ENCODE measurements at places on chromosomes 3 and 15.

DNA sequence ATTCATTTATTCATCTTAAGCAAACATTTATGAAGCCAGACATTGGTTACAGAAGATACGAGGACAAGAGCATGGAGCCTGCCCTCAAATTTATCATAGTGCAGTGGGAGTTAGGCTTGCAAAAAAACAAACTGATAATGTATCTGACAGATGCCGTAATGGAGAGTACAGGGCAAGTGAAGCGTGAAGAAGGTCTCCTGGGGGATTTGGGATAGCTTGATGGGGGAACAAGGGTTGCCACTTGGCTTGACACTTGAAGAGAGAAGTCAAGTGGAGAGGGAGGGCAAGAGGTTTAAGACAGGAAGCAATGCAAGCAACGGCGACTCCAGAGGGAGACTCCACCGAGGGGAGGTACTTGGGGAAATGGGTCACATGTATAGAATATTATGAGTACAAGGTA, 129.3 kb downstream of the SSR3 start:
- DNase-seq = no peak

- DNase-seq = peak; percentile 53
Observed at GRCh38 chr3:48232734-48233133, 8.2 kb upstream of the ZNF589 start.

DNA sequence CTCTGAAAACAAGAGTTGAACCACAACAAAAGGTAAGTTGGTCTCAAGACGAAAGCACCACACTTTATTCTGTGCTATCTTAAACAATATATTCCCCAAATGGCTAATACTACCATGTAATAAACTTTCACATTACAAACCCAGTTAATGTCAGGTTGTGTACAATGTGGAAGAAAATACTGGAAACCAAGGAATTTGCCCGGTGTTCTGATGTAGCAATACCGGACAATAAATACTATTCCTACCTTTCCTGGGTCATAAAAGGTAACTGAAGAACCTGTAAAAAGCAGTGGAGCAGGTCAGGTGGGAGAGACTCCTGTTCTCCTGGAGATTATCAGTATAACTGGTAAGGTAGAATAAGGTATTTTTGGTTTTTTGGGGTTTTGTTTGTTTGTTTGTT, 3.9 kb downstream of the CFAP44 start:
- no peak for DNase-seq

GRCh38 chr3:127461286-127461910, 129.1 kb downstream of the TPRA1 start:
- no peak for DNase-seq

DNA sequence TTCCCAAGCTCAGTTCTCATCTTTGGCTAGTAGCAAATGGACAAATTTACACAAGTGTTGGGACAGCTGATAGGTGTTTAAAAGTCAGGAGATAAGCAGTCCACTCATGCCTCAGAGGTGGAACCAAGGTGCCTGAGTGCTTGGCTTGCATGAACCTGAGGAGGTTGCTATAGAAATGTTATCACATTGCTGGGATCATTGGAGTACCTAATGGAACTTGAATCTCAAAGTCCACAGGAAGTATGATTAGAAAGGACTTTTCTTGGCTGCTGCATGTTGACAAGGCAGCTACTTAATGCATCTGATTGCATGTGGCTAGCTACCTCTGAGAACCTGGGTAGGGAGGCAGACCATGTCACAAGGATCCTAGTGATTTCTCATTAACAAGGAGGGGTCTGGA, 39.5 kb upstream of the C3orf80 start:
- no peak for DNase-seq

GRCh38 chr3:147937341-147937740, 528.2 kb downstream of the ZIC1 start:
- no peak for DNase-seq

GRCh38 chr3:197750858-197751737, 1.4 kb downstream of the FYTTD1 start:
- no peak for DNase-seq

GRCh38 chr3:4687167-4687566, 194.0 kb downstream of the ITPR1 start:
- no peak for DNase-seq

GRCh38 chr3:36197151-36197550, 183.2 kb upstream of the STAC start:
- DNase-seq = no peak

DNA sequence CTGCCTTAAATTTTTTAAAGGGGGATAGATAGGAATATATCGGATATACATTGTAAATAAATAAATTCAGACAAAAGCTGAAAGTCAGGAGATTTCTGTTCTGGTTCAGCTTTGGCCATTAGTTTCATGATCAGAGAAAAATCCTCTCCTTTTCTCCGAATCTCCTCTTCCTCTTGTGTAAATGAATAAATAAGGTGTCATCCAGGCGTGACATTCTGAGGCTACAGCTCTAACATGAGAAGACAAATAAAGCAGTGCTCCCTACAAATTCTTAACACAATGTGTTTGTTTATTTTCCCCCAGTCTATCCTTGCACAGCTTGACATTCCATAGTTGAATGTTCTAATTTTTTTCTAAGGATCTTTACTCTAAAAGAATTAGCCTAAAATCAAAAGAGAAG, 9.4 kb upstream of the MB21D2 start:
- no peak for DNase-seq

- DNase-seq = no peak
Observed at GRCh38 chr15:28985316-28985645, 99.5 kb downstream of the APBA2 start.

GRCh38 chr3:111590143-111590491, 5.0 kb downstream of the ZBED2 start:
- no peak for DNase-seq

DNA sequence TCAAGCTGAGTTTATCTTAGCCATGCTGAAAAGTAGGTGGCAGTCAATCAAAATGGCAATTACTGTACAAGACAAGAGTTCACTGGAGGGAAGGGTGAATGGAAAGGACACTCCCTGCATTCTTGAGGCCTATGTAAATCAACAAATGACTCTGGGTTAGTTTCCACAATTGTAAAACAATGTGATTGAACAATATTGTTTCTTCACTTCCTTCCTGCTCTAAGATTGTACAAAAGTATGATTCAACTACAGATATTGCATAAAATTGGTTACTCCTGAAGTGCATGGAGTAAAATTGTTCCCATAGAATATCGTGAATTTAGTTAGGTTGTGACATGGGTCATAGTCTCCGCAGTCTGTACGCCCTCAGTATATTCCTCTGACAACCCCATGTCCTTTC, 277.6 kb downstream of the LPP start:
- no peak for DNase-seq

- DNase-seq = no peak
Observed at GRCh38 chr3:8840556-8840955, 71.1 kb upstream of the OXTR start.

- no peak for DNase-seq
Observed at GRCh38 chr3:102106416-102107097, 257.2 kb downstream of the NFKBIZ start.

All from nucleus accumbens (tissue), 56 donors.